Activated naive CD8-positive, alpha-beta T cell treated with anti-CD3 and anti-CD28 coated beads, Interleukin-2, amount 10 ng/mL, durations not matched to agents 7 days and 5 days (primary cell): ENCODE measurements at places on chromosomes 2 and 18. TPM values are rescaled to one million over a fixed set of nuclear protein-coding genes. Genes with fewer than 3 reads are reported as not detected.
A peak's percentile ranks its signal among the peaks of the same experiment; 100 is the strongest.

DNA sequence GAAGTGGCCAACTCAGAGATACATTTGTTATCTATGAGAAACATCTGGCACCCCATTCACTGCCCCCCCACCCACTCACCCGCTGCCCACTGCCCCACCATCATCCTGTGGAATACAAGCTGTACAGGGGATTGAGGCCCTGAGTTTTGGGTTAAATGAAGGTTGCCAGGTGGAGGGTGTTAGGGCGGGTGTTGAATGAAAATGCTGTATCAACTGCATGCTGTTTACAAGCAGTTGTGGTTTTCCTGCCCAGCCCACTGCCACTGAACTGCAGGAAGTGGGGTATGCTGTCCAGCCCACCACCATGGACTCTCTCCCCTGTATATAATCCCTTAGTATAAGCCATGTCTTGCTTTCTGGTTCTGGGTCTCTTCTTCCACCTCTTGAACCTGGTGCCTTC is 481.9 kb downstream of the METTL4 start:
- H3K36me3 ChIP-seq, result no peaks in the 10 kb centered on the region
- no peaks in the 10 kb centered on the region for H3K27me3 ChIP-seq

The SOX11 gene
- not detected for total RNA-seq

GRCh38 chr2:45812011-45812500 is 160.6 kb downstream of the PRKCE start:
- DNase-seq, result no peak
- peaks cover 2% of the 10 kb centered on the region for H3K4me1 ChIP-seq

The REG3G gene
- total RNA-seq, result not detected

DNA sequence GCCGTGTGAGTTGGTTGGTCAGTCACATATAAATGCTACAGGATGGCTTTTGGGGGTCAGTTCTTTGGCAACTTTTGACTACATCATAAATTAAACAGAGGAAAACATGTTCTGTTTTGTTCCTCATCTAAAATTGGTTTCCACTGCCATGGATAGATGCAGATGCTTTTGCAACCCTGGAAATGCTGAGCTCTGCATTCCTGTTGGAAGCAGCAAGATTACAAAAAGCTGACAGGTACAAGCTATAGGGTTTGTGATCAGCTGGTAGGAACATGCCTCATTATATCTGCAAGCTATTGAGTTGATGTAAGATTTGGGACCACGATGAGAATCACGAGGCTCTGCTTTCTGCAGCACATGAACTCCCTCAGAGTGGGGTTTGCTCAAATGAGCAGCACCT is 207.4 kb upstream of the TPO start:
- peaks cover 2% of the 10 kb centered on the region for H3K4me1 ChIP-seq
- no peaks in the 10 kb centered on the region for H3K27me3 ChIP-seq
- DNase-seq, result no peak
- H3K27ac ChIP-seq, result no peak overlapping the region

The UGT1A1 gene
- not detected for total RNA-seq

The C1GALT1C1L gene
- not detected for total RNA-seq

- H3K4me3 ChIP-seq, result no peak overlapping the region
- no peak overlapping the region for H3K27ac ChIP-seq
- H3K27me3 ChIP-seq, result no peaks in the 10 kb centered on the region
- DNase-seq, result no peak
- no peaks in the 10 kb centered on the region for H3K4me1 ChIP-seq
Observed at GRCh38 chr2:155215037-155215707, 516.7 kb downstream of the KCNJ3 start.

The SERPINB7 gene
- not detected for total RNA-seq

The RAD51AP2 gene
- total RNA-seq, result not detected

GRCh38 chr18:36130883-36131653 is 1.4 kb downstream of the ELP2 start:
- peak overlapping the region; percentile 95 for H3K27ac ChIP-seq
- no peak for DNase-seq
- peak overlapping the region; percentile 93 for H3K4me3 ChIP-seq
- H3K36me3 ChIP-seq, result peaks cover 16% of the 10 kb centered on the region

DNA sequence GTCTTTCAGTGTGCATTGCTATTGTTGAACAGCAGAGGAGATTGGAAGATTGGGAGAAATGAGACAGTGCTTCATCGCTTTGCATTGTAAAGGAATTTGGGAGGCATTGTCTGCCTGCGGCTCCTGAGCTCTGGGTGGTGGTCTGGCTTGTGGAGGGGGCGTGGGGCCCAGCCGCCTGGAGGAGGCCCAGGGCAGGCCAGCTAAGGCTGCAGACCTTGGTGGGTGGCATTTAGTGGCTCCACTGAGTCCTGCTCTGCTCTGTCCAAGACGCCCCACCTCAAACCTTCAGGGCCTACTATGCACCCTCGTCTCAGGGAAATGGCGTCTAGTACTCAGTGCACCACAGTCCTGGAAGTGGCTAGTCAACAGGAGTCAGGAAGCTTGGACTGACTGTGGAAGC is 5.7 kb upstream of the HS1BP3 start:
- no peak overlapping the region for H3K27ac ChIP-seq
- peaks cover 1% of the 10 kb centered on the region for H3K4me1 ChIP-seq
- no peak overlapping the region for H3K4me3 ChIP-seq

The PDE11A gene
- not detected for total RNA-seq

DNA sequence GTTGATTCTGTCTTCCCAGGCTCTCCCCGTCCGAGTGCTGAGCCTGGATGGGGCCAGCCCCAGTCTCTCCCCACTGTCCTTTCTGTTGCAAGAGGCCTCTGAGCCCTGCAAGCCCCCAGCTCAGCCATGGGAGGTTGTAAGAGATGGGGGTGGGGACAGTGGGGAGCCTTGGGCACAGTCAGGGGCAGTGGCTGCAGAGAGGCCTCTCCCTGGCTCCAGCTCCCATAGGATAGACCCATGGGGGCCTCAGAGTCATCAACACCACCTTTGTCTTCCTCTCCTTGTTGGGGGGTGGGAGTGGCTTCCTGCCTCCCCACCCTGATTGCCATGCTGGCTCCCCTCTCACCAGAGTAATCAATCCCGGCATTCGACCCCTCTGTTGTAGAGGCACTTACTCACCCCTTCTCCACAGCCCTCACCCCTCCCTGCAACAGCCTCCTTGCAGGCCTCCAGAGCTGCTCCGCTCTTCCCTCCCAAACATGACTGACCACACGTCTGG is 37.5 kb upstream of the NPAS2 start:
- DNase-seq, result no peak
- peaks cover 3% of the 10 kb centered on the region for H3K27me3 ChIP-seq
- no peak overlapping the region for H3K4me3 ChIP-seq
- H3K4me1 ChIP-seq, result no peaks in the 10 kb centered on the region
- no peaks in the 10 kb centered on the region for H3K36me3 ChIP-seq

DNA sequence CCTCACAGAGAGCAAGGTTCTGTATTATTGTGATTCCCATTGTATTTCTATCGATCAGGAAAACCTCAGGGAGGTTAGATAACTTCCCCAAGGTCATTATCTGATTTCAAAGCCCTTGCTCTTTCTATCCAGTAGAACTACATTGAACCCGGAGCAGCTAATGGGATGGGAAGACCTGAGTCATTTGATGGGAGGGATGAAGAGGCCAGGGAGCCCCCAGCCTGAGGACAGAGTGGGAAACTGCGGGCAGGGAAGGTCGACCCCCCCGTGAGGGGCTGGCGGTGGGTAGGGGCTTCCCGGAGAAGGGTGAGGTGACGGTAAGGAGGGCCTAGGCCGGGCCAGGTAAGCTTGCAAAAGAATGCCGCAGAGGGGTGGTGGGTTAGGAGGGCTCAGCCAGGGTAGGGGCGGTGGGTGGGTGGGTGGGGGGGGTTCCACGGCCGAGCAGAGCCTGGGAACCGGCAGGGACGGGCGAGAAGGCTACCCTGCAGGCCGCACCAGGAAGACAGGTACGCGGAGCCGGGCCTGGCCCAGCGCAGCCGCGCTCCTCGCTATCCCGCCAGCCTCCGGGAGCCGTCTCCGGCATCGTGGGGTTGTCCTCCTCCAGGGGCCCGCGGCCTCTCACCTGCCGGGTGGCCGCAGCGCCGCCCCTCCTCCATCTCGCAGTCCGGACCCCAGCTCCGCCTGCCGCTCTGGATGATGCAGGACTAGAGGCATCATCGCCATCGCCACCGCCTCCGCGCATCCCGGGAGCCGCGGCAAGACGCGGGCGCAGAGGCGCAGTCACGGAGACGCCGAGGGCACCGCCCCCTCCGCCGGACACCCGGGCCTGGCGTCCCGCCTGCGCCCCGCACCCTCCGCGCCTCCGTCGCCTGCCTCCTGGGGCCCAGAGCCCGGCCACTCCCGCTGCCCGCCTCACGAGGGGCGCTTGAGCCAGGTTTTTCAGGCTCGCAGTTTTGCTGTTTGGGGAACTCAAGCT is at the start of gene GPR75:
Gene GPR75, minus strand, starts transcription at position 762 of the 976 bp plus-strand sequence. CDS start 5,211 bp downstream, outside the sequence.
- no peak for DNase-seq
- no peaks in the 10 kb centered on the region for H3K4me1 ChIP-seq
- H3K27me3 ChIP-seq, result no peaks in the 10 kb centered on the region
- H3K27ac ChIP-seq, result no peak within 1 kb of the TSS

DNA sequence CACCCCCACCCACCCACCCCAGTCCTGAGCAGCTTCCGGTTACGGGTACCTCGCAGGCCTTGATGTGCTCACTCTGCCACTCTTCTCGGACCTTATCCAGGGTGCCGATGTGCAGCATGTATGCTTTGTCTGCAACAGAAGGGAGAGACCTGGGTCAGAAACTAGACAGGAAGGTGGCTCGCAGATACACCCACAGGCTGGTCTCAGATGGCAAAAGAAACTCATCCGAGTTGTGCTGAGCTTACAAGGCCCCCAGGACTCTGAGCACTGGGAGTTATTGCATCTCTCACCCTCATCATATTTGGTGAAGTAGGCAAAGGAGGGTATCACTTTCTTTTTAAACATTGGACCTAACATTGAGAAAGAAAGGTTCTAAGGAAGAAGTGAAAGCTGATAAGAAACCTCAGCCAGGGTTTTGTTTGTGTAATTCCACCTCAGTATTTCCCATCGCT is 30.6 kb upstream of the EPG5 start:
- DNase-seq, result peak; percentile 53
- H3K4me1 ChIP-seq, result peaks cover 27% of the 10 kb centered on the region
- H3K27me3 ChIP-seq, result no peaks in the 10 kb centered on the region
- H3K27ac ChIP-seq, result peak overlapping the region; percentile 93
- H3K36me3 ChIP-seq, result peaks cover 13% of the 10 kb centered on the region

- no peaks in the 10 kb centered on the region for H3K4me1 ChIP-seq
- no peak overlapping the region for H3K27ac ChIP-seq
- H3K36me3 ChIP-seq, result no peaks in the 10 kb centered on the region
- DNase-seq, result no peak
Observed at GRCh38 chr2:60095202-60095815, 458.1 kb downstream of the BCL11A start.

DNA sequence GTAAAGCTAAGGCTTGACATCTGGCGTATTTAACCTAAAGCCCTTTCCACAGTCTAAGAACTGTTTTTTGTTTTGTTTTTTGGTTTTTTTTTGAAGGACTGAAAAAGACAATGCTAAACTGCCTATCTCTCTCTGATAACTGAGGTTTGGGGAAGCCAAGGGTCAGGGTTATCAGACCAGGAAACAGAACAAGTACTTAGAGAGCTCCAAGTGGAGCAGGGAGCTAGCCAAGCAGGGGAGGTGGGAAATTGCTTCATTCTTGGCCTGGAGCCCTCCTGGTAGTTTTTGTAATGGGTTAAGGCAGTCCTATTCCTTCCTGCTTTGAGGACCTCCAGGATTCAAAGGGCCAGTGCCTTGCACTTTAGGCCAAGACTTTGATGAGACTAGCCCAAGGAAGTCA is 154.3 kb upstream of the LTBP1 start:
- H3K4me3 ChIP-seq, result no peak overlapping the region
- no peak for DNase-seq
- H3K27me3 ChIP-seq, result no peaks in the 10 kb centered on the region
- peaks cover 19% of the 10 kb centered on the region for H3K36me3 ChIP-seq
- H3K4me1 ChIP-seq, result no peaks in the 10 kb centered on the region

DNA sequence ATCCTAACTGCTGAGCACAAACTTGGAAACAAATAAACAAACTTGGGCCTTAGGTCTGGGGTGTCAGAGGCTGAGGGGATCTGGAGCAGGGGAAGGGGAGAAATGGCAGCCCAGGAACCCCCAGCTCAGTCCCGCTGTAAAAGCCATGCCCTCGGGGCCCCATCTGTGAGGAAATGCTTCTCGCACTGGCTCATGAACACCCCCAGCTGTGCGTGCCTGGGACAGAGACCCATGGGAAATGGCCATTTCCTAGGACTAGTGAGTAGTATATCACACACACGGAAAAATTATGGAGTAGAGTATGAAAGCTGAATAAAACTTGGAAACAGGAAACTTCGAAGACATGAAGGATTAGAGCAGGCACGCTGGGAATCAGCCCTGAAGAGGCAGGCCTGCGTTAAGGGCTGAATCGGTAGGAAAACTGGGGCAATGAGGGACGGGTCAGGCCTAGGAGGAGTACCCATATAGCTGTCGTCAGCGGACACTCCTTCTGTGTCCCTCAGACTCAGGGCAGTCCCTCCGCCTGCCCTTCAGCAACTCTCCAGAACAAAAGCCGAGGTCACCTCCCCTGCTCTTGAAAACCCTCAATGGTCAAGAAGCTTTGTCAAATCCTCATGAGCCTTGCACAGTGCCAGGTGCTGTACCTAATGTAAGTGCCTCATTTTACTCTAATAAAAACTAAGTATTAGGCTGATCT is 120.8 kb upstream of the ODC1 start:
- H3K4me3 ChIP-seq, result no peak overlapping the region
- H3K27me3 ChIP-seq, result no peaks in the 10 kb centered on the region
- peaks cover 24% of the 10 kb centered on the region for H3K36me3 ChIP-seq
- DNase-seq, result no peak

The ACADL gene
- total RNA-seq, result not detected

The LOXHD1 gene
- total RNA-seq, result 0.39 TPM
